ENCODE measurements at places on chromosomes 12 and 14.

- H3K4me1 ChIP-seq = no peaks in the 10 kb centered on the region
- no peak overlapping the region for H3K27ac ChIP-seq
- H3K27me3 ChIP-seq = no peaks in the 10 kb centered on the region
- H3K36me3 ChIP-seq = no peaks in the 10 kb centered on the region
- H3K4me3 ChIP-seq = no peak overlapping the region
These were observed 1005.9 kb upstream of the ATXN7L3B start for GRCh38 chr12:73531752-73532151.

- H3K27me3 ChIP-seq = no peaks in the 10 kb centered on the region
- H3K4me1 ChIP-seq = no peaks in the 10 kb centered on the region
- no peaks in the 10 kb centered on the region for H3K36me3 ChIP-seq
- DNase-seq = no peak
- H3K27ac ChIP-seq = no peak overlapping the region
- no peak overlapping the region for H3K4me3 ChIP-seq
These were observed 19.4 kb downstream of the MAP3K9 start for GRCh38 chr14:70789961-70790360.

DNA sequence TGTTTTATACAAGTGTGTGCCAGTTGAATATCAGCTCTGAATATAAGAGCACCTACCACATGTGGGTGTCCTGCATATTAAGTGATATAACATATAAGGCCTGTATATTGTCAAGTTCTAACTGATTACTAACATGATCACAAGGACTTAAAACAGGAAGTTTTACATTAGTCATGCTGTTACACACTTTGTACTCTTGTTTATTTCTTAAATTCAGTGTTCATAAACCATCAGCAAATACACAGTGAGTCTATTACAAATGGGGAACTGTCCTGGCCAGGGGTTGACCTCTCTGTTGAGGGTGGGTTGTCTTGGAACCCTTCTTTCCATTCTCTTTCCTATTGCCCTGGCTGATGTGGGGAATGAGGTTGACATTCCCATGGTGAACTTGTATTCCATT is 19.1 kb downstream of the HELB start:
- no peaks in the 10 kb centered on the region for H3K4me1 ChIP-seq
- no peak for DNase-seq
- no peak overlapping the region for H3K27ac ChIP-seq
- H3K27me3 ChIP-seq = no peaks in the 10 kb centered on the region
- H3K4me3 ChIP-seq = no peak overlapping the region

GRCh38 chr12:15526033-15526432 is 203.7 kb downstream of the PTPRO start:
- no peak overlapping the region for H3K4me3 ChIP-seq
- DNase-seq = no peak
- no peaks in the 10 kb centered on the region for H3K4me1 ChIP-seq
- no peaks in the 10 kb centered on the region for H3K36me3 ChIP-seq
- no peak overlapping the region for H3K27ac ChIP-seq
- no peaks in the 10 kb centered on the region for H3K27me3 ChIP-seq

- no peaks in the 10 kb centered on the region for H3K27me3 ChIP-seq
- H3K27ac ChIP-seq = peak overlapping the region; percentile 96
- H3K4me1 ChIP-seq = no peaks in the 10 kb centered on the region
- H3K36me3 ChIP-seq = no peaks in the 10 kb centered on the region
These were observed 1.2 kb upstream of the LRRK2 start for GRCh38 chr12:40223646-40224045.

- no peak overlapping the region for H3K27ac ChIP-seq
- H3K4me1 ChIP-seq = no peaks in the 10 kb centered on the region
- H3K36me3 ChIP-seq = no peaks in the 10 kb centered on the region
- DNase-seq = no peak
- no peak overlapping the region for H3K4me3 ChIP-seq
These were observed 24.8 kb upstream of the PKP2 start for GRCh38 chr12:32921397-32921796.

GRCh38 chr12:101889211-101889752 is 11.9 kb downstream of the DRAM1 start:
- no peak overlapping the region for H3K4me3 ChIP-seq
- H3K27ac ChIP-seq = no peak overlapping the region
- no peak for DNase-seq
- H3K27me3 ChIP-seq = no peaks in the 10 kb centered on the region
- H3K36me3 ChIP-seq = no peaks in the 10 kb centered on the region
- H3K4me1 ChIP-seq = no peaks in the 10 kb centered on the region

GRCh38 chr14:29918981-29919380 is 8.7 kb downstream of the PRKD1 start:
- no peak for DNase-seq
- H3K4me1 ChIP-seq = no peaks in the 10 kb centered on the region
- no peaks in the 10 kb centered on the region for H3K27me3 ChIP-seq
- no peak overlapping the region for H3K27ac ChIP-seq
- no peak overlapping the region for H3K4me3 ChIP-seq

DNA sequence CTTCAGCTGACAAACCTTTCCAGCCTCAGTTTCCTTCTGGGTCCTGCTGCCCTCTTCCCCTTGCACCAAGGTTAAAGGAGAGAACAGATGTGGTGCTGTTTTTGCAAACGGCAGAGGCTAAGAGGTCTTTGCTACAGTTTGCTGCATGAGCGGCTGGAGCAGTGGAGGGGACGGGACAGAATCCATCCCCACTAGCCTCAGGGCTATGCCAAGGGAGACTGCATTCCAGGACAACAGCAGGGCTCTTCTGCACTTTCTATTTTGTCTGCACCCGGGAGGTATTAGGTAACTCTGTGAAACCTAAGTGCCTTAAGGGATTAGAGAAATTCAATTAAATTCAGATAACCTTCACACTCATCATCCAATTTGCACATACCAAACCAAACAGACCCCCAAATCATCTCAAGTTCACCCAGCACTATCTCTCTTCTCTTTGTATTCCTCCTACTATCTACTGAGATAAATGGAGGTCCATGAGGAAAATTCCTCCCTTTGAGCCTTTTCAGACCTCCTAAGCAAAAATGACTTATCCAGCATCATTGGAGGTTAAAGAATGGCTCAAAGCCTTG is 103.8 kb upstream of the VRK1 start:
- DNase-seq = no peak
- H3K27me3 ChIP-seq = no peaks in the 10 kb centered on the region
- H3K27ac ChIP-seq = no peak overlapping the region
- H3K4me3 ChIP-seq = no peak overlapping the region

DNA sequence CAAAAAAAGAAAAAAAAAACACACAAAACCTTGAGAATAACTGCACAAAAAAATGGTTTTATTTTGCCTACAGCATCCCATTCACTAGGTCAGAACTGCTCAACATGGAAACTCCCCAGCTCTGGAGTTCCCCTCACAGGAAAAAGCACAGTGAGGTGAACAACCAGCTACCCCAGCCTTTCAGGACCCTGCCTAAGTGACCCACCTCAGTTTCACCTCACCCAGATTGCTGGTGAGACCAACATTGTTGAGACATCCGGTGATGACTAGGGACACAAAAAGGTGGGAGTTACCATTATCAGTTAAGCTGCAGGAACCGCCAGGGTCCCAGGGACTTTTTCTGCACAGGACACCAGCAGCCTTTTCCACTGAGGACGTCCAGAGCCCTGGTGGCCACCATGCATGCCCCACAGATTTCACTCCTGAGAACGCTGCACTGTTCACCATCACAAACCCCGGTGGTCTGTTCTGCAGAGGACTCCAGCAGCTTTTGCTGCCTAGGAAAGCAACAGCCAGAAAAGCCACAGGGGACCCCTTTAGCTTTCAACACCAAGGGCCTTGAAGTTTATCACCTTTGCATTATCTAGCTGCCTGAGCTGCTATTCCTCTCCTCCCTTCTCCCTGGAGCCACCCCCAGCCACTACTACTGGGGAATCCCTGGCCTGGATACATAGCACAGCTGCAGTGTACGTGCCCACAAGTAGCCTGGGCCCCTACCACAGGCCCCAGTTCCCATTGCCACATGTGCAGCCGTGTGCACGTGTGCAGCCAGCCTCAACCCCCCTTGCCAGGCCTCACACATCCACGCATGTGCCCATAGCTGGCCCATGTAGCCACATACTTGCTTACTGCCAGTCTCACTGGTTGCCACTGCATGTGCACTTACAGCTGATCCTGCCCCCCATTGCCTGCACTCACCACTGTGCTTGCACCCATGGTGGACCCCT is 62.5 kb upstream of the FAR2 start:
- no peaks in the 10 kb centered on the region for H3K4me1 ChIP-seq
- no peaks in the 10 kb centered on the region for H3K36me3 ChIP-seq
- DNase-seq = no peak
- no peaks in the 10 kb centered on the region for H3K27me3 ChIP-seq

DNA sequence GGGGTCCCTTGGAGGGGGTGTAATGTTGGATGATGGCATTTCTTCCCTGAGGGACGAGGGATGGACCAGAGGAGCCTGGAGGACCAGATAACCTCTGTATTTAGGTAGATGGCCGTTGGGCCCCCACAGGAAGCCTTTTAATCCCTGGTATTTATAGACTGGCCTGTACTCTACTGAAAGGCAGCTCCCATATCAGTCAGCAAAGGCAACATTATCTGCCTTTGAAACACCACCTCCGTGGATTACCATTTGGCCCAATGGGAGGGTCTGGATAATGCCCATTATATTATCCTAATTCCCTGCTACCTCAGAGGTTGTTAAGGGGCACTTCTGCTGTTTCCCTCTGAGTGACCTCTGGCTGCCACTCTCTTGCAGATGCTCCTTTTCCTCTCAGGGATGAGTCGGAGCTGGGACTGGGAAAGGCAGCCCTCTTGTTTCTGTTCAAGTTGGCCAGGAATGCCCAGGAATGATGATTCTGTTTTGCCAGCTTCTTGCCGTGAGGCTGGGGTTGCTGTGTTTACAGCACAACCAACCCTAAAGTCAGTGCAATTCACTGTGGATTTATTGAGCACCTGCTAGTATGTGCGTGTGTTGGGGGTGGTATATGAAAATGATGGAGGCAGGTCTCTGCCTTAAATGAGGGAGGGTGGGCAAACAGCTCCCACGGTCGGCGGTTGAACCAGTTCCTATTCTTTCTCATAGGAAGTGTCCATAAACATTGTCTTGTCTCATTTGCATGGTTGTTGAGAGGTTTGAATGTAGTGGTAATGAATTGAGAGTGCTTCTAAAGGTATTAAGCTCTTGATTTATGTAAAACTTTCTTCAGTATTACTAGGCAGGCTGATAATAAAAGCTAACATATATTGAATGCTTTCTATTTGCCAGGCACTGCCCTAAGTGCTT is 18.1 kb downstream of the SUSD6 start:
- no peaks in the 10 kb centered on the region for H3K27me3 ChIP-seq
- no peak for DNase-seq
- H3K36me3 ChIP-seq = no peaks in the 10 kb centered on the region

- H3K36me3 ChIP-seq = peaks cover 19% of the 10 kb centered on the region
- peak overlapping the region; percentile 14 for H3K4me3 ChIP-seq
- no peaks in the 10 kb centered on the region for H3K4me1 ChIP-seq
- peak; percentile 62 for DNase-seq
These were observed 113.7 kb downstream of the NCOR2 start for GRCh38 chr12:124453419-124454351.

- H3K4me1 ChIP-seq = no peaks in the 10 kb centered on the region
- H3K4me3 ChIP-seq = no peak overlapping the region
- no peaks in the 10 kb centered on the region for H3K27me3 ChIP-seq
- no peak overlapping the region for H3K27ac ChIP-seq
- DNase-seq = no peak
- H3K36me3 ChIP-seq = no peaks in the 10 kb centered on the region
These were observed 839.2 kb downstream of the SLC6A15 start for GRCh38 chr12:84073401-84073800.

DNA sequence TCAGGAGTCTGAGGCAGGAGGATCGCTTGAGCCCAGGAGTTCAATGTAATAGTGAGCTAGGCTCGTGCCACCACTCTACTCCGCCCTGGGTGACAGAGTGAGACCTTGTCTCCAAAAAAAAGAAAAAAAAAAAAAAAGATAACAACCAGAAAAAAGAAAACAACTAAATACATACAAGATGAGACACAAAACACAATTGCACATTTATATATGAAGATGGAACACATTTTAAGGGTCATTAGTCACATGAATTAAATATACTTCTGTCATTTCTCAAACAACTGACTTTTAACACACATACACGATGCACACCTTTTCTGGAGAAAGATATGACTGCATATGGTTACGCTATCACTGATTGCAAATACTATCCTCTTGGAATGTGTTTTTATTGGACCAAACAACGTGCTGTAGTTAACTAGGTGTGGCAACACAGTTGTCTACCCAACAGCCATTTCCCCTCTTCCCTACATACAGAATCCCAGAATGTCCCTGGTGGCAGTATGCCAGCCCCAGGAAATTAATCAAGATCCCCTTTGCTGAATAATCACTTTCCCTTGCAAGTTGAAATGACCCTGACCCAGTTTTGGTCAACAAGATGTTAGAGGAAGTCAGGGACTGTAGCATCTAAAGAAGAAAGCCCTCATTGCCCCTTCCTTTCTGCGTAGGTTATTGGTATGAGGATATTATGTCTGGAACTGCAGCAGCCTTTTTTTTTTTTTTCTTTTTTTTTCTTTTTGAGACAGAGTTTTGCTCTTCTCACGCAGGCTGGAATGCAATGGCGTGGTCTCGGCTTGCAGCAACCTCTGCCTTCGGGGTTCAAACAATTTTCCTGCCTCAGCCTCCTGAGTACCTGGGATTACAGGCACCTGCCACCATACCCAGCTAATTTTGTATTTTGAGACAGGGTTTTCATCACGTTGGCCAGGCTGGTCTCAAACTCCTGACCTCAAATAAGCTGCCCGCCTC is 5.6 kb upstream of the MYL6B start:
- no peak overlapping the region for H3K4me3 ChIP-seq
- no peaks in the 10 kb centered on the region for H3K36me3 ChIP-seq
- no peak overlapping the region for H3K27ac ChIP-seq
- no peaks in the 10 kb centered on the region for H3K27me3 ChIP-seq
- no peak for DNase-seq

DNA sequence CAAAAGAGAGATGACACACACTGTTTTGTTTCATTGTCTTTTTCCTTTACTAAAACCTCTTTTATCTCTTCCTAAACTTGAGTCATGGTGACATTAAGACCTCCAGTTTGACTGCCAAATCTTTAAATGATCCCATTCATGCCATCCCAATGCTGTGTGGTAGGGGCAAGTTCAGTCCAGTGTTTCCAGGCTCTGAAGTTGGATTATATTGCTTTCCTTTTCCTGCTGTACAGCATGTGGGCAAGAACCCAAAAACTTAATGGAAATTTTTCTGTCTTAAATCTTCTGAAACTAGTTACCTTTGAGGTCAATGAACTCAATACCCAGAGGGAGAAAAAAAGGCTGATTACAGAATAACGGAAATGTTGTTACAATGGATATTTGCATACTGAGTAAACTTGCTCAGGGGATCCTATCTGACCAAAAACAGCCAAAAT is 187.1 kb upstream of the FAR2 start:
- H3K4me1 ChIP-seq = no peaks in the 10 kb centered on the region
- H3K4me3 ChIP-seq = no peak overlapping the region
- no peak overlapping the region for H3K27ac ChIP-seq
- H3K36me3 ChIP-seq = no peaks in the 10 kb centered on the region

GRCh38 chr14:67908052-67908754 is 88.6 kb downstream of the RAD51B start:
- H3K27ac ChIP-seq = no peak overlapping the region
- no peaks in the 10 kb centered on the region for H3K27me3 ChIP-seq
- no peak for DNase-seq
- H3K36me3 ChIP-seq = no peaks in the 10 kb centered on the region
- H3K4me1 ChIP-seq = no peaks in the 10 kb centered on the region

All from Peyer's patch (tissue), 4 donors.